ENCODE measurements at places on chromosomes 5 and 9.

DNA sequence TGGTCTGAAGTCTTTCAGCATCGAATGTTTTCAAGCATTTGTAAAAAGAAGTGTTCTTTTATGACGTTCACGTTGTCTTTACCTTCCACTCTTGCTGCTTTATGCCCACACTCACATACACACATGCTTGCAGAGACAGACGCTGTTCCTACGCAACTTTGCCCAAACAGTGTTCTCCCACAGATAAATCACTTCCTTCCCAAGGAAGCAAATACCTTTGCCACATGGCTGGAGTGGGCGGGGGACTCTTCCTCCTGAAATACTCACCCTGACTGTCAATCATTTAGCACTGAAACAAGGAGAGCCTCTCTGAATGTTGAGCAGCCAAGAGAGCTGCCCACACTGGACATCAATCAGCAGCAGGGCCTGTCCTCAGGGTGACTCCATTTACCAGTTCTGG, 22.4 kb upstream of the ASTN2 start:
- DNase-seq: no peak

- no peak for DNase-seq
Measured at GRCh38 chr5:115978779-115979178, 16.5 kb downstream of the LVRN start.

GRCh38 chr5:122871661-122872060, 26.2 kb downstream of the SNX24 start:
- DNase-seq: no peak

- DNase-seq: no peak
Measured at GRCh38 chr5:113985505-113985904, 376.4 kb upstream of the KCNN2 start.

- DNase-seq: no peak
Measured at GRCh38 chr5:67262206-67262605, 65.6 kb upstream of the CD180 start.

DNA sequence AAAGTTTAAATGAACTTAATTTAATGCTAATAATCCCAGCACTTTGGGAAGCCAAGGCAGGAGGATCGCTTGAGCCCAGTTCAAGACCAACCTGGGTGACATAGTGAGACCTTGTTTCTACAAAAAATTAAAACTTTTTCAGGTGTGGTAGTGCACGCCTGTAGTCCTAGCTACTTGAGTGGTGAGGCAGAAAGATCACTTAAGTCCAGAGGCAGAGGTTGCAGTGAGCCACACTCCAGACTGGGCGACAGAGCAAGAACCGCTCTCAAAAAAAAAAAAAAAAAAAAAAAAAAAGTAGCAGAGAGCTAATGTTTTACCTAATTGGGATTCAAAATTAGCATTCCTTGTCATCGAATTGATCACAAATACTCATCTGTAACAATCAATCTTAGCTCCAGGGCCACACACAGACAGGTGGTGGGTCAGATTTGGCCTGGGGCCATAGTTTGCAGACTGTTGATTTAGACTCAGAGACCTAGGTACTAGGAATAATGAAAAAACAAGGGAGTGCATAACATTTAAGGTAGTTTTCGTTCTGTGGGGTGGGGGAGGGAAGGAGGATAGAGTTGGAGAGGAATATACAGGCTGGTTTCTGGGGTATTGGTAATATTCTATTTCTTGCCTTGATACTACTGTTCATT, 21.4 kb downstream of the HSDL2 start:
- no peak for DNase-seq

DNA sequence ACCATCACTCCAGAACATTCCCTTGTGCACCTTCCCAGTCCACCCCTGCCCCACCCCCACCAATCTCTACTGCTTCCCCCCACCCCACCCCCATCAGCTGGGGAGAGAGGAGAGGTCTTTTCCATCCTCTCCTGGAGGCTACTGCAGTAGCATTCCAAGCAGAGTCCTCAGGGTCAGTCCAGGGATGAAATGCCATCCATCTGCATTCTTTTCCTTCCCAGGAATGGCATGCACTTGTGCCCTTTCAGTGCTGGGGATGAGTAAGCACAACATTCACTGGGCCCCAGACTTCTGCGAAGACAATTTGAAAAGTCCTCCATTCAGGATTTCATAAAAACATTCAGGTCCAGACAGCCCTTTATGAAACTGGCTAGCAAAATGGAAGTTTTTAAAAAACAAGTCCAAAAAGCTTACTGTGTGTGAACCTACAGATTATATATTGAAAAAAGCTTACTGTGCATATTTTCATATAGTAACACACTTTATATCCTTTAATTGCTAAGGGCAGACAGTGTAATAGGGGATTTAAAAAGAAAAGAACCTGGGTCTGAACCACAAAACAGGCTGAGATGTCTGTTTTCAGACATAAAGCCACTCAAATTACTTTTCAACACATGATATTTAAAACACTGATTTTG, 50.0 kb upstream of the GOLPH3 start:
- no peak for DNase-seq

- DNase-seq: peak; percentile 15
Measured at GRCh38 chr9:136244122-136244968, 1.3 kb downstream of the QSOX2 start.

GRCh38 chr5:111948092-111948841, 191.3 kb upstream of the NREP start:
- DNase-seq: no peak

DNA sequence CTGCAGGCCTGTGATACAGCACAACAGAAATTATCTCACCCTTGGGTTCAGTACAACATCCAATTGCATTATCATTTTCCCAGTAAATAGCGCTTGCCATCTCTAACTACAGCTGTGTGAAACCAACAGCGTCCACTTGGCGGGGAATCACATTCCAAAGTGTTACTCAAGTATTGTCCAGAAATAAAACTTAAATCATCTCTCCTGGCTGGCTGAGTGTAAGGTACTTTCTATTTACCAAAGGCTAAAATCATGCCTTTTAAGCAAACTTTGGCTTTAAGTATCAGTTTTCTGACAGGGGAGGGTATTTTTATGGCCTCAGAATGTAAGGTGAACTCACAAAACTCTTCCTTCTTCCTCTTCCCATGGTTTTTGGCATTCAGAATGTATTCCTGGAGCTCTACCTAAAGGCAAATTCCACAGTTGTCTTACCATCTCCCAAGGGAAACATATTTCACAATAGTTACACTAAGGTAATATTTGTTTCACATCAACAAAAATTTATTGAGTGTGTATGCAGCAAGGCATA, 205.6 kb upstream of the MPDZ start:
- DNase-seq: no peak

GRCh38 chr9:115015018-115015635, 84.7 kb upstream of the TNFSF8 start:
- no peak for DNase-seq

GRCh38 chr9:26346942-26347477, 545.6 kb downstream of the CAAP1 start:
- DNase-seq: no peak

DNA sequence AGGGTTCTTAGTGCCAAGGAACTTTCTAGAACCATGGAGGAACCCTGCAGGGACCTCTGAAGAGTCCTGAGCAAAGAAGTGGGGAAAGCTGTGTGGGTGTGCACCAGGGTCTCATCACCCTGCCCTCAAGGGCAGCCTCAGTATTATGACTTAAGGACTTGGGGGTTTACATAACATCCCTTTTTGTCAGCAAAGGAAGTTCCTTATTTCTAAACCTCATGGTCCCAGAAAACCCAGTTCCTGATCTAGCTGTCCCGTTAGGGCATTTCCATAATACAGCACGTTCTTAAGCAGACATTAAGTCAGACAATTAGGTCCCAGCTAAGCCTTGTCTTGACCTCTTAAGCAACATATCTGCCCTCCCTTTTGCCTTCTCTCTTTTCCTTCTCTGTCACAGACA, 57.3 kb downstream of the DAPK1 start:
- DNase-seq: no peak

GRCh38 chr5:116671211-116671736, 96.7 kb upstream of the SEMA6A start:
- DNase-seq: no peak

DNA sequence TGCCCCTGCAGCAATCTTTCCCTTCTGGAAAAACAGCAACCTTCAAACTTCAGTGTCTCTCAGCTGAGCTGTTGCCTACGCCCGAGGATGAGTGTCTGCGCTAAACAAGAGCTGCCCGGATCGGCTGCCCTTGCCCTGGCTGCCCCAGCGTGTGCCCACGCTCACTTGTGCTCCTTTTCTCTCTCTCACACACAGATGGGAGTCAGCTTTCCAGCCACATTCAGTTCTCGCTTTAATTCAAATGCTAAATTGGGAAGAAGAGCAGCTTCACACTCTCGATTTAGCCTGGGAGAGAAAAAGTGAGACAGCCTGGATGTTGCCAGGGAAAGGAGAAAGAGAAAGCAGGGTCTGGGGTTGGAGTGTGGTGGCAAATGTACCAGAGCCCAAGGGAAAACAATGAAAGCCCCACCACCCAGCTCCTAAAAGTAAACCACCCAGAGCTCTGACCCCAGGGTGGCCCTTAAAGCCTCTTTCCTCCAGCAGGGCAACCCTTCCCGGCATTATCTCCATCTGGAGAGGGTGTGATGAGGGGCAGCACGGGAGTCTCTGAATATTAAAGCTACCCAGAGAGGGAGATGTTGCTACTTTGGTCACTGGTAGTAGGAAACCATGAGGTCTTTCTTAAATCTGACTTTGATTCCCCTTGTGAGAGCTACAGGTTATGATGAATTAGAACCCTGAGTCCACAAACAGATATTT, 9.9 kb upstream of the EGR1 start:
- DNase-seq: no peak

DNA sequence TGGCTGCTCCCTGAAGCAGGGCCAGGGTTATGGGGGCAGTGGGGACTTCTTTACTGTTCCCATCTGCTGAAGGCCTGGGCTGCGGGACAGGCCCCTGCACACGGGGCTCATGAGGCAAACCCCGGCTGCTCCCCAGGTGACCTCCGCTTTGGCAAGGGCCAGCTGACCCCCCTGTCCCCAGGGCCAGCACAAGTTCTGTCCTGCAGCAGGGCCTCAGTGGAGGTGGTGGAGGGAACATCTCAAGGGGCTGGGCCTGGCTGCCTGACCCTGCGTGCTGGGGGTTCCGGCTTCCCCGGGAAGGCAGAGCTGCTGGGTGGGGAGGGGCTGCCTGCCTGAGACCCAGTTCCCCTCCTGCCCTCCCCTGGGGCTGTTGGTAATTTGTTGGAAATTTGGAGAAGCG, 67.4 kb upstream of the RNU6ATAC start:
- no peak for DNase-seq

DNA sequence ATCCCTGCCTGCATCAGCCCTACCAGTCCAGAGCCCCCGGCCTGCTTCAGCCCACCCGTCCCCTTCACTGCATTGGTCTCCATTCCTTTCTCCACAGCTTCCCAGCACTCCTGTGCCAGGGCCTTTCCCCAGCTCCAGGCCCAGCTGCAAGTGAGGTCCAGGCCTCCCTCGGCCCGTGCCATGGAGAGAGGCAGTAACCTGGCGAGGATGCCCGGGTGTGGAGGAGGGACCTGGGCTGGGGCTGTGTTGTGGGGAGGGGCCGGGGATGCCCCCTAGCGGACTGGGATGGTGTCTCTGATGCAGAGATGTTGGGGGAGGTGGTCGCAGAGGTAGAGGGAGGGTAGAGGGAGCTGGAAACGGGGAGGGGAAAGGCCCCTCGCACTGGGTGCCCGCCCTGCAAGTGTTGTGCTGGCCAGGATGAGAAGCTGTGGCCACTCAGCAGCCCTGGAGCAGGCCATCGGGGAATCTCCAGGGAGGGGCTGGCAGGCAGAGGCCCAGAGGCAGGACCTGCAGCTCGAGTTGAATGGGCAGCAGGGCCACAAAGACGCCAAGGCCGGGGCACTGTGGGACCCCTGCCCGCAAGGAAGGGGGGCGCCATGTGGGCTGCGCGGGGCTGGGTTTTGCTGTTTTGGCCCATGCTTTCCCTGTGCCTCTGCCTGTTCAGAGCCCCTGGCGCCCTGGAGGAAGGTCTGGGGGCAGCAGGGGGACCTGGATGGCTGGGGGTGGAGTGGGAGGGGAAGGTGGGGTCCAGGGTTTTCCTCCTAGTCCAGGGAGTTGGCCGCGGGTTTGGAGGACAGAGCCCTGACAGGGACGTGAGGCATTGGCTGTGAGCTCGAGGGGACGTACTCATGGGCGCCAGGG, 26.0 kb upstream of the NKD2 start:
- no peak for DNase-seq

- no peak for DNase-seq
Measured at GRCh38 chr5:75364571-75365280, 27.7 kb downstream of the HMGCR start.

DNA sequence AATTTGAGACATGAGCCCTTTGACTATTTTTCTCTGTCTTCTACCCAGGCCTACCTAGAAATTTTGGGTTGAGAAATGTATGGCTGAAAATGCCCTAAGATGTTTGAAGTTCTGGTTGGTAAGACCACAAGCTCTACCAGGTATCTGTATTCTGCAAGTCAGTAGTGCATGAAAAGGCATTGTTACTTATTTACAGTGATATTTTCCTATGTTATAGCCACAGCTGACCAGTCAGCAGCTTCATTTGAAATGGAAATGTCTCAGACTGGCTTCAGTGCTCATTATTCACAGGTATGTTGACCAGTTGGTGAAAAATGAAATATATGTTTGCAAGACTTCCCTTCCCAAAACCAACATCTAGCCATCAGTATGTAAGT, 91.9 kb upstream of the ITGA2 start:
- no peak for DNase-seq

- no peak for DNase-seq
Measured at GRCh38 chr5:177447611-177448243, 1.1 kb downstream of the PRR7 start.

DNA sequence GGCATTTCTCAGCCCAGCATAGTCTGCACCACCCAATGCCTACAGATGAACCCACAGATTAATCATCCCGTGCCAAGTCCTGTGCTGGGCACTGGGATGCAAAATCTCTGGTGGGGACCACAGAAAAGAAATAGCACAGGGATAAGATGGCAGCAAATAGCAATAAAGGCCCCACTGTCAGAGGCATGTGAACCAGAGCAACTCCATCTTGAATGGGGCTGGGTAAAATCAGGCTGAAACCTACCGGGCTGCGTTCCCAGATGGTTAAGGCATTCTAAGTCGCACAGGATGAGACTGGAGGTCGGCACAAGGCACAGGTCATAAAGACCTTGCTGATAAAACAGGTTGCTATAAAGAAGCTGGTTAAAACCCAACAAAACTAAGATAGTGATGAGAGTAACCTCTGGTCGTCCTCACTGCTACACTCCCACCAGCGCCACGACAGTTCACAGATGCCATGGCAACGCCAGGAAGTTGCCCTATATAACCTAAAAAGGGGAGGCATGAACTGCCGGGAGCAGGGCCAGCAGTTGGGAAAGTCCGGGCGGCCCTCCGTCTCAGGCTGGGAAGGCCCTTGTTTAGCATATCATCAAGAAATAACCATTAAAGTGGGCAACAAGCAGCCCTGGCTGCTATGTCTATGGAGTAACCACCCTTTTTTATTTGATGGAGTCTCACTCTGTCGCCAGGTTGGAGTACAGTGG, 65.2 kb downstream of the C9orf50 start:
- DNase-seq: no peak

All from effector CD4-positive, alpha-beta T cell (primary cell).